GM18507 (cell line): ENCODE measurements at places on chromosomes 2 and 18.

GRCh38 chr18:75323821-75324585 is 103.5 kb downstream of the SMIM21 start:
- no peak for DNase-seq

- no peak for DNase-seq
Measured at GRCh38 chr2:68837861-68838341, 33.3 kb downstream of the BMP10 start.

DNA sequence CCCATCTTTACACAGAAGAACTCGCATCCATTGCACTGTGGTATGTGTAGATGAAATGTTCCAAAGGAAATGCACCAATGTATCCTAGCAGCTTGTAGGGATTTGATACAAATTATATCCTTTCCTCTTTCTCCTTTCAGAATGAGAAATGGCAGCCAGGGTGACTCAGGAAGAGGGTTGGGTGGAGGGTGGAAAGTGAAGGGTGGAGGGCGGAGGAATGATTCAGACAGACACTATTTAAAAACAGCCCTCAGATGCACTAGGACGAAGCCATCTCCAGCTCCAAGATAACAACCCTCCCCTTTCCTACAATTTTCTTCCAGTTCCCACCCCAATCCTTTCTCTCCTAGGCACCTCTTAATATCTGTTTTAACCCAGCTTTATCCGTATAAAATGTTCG is 96.2 kb upstream of the STK39 start:
- DNase-seq, result no peak

DNA sequence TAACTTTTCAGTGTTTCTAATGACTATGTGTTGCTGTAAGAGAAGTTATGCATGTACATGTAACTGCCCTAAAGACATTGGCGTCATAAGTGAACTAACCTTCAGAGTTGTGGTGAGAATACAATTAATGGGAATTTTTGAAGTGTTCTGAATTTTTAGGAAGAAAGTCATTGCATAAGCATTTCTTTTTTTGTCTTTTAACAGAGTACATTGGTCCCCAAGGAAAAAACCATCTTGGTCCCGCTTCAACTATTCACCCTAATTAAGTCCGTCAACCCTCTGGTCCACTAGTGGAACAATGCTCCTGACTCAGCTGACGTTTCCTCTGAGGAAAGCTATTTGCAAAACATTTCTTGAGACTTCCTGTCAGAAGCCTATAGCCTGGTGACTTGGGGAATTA is 41.1 kb upstream of the VIT start:
- DNase-seq, result no peak

GRCh38 chr2:70525032-70525431 is 28.6 kb downstream of the TGFA start:
- DNase-seq, result no peak

DNA sequence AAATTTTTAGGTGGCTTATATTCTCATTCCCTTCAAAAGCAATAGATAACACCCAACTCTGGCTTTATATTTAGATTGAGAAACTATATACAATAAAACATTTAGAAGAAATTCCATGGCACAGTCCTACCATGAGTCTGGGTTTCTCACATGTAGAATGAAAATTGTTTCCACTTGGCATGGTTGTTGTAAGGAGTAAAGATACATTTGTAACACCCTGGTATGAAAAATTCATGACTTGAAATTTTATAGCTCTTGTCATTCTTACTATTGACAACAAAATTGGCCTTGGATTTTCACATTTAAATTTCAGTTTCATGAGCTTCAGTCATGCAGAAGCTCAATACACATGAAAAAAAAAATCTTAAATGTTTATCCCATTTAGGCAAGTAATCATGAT is 92.5 kb upstream of the CBLN2 start:
- DNase-seq, result no peak

GRCh38 chr2:56009758-56010458 is 86.3 kb upstream of the EFEMP1 start:
- no peak for DNase-seq

- DNase-seq, result no peak
Measured at GRCh38 chr2:136049011-136049742, 63.8 kb upstream of the DARS1 start.

GRCh38 chr2:98020992-98021713 is 25.4 kb upstream of the TMEM131 start:
- no peak for DNase-seq

- no peak for DNase-seq
Measured at GRCh38 chr2:217417536-217417935, 557.7 kb upstream of the TNP1 start.
